ENCODE measurements at places on chromosomes 5 and 9.

- no peak for DNase-seq
Observed at GRCh38 chr9:38061326-38061977, 7.6 kb downstream of the SHB start.

- DNase-seq: no peak
Observed at GRCh38 chr5:25006734-25007133, 362.0 kb upstream of the CDH10 start.

DNA sequence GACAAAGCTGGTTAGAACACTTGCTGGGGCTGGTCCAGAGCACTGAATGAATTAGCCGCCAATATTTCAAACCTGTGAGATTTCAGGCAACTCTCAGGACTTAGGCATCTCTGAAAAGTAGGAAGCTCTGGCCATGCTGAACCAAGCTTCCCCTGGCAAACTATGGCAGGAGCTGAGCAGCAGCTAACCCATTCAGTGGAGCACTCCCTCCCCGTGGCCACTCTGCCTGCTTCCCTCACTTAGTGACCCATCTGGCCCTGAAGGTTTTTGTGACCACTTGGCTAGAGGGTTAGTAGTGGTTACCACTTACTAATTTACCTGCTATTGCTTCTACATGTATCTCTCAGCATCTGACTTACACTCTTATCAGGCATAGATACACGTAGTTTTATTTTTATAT lies 25.5 kb downstream of the FOXI1 start:
- no peak for DNase-seq

- DNase-seq: no peak
Observed at GRCh38 chr9:976258-976942, at the start of gene DMRT3. TSS of gene DMRT3 (plus strand) at chr9:976655. CDS start at chr9:977002, 347 bp downstream.

- no peak for DNase-seq
Observed at GRCh38 chr5:64771736-64772135, 3.0 kb downstream of the CWC27 start.

DNA sequence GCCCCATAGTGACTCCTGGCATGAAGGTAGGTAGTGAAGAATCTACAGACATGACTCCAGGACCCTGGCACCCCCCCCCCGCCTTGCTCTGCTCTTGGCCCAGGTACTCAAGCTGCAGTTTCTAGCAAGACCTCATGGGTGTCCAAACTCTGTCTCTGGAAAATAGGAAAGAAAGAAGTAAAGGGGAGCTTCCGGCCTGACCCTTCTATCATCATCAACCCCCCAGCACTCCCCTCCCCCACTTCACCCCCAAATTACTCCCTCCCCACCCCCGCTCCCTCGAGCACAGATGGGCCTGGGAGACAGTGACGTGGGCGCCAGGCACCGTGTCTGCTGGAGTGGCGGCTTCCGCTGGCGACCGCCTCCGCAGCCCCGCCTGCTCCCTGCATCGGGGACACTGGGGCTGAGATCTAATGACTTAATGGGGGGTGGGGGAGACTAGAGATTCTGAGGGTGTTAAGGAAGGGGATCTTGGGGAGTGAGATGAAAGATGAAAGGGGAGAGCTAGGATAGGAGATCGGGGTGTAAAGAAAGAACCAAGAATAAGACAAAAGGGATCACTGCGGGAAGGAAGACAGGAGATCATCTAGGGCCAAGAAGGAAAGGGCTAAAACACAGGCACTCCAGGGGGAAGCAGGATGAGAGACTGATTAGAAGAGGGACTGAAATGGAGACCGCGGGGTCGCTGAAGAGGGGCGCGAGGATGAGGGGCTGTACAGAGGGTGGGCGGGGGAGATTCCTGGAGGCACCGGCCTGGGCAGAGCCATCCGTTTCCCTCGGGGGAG lies 1.1 kb upstream of the DNAJB5 start:
- no peak for DNase-seq

DNA sequence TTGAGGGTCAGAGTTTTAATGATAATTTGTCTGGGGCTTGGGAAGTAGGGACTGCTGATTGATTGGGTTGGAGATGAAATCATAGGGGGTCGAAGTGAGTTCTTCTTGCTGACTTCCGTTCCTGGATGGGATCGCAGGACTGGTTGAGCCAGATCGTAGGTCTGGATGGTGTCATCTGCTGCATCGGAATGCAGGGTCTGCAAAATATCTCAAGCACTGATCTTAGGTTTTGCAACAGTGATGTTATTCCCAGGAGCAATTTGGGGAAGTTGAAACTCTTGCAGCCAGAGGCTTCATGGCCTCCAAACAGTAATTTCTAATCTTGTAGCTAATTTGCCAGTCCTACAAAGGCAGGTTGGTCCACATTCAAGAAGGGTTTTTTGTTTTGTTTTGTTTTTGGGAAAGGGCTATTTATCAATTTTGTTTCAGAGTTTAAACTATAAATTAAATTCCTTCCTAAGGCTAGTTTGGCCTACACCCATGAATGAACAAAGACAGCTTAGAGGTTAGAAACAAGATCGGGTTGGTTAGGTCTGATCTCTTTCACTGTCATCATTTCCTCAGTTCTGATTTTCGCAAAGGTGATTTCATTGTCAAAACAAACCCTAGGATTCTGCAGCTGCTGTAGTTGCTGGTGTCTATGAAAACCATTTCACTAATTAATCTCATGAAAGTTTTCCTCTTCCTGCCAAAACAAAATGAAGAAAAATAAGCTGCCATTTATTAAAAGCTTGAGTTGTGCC lies 388.0 kb downstream of the TMEM232 start:
- DNase-seq: no peak

GRCh38 chr5:37873988-37874387 lies 34.1 kb upstream of the GDNF start:
- DNase-seq: no peak

GRCh38 chr9:81410201-81410600 lies 279.1 kb downstream of the TLE1 start:
- no peak for DNase-seq

DNA sequence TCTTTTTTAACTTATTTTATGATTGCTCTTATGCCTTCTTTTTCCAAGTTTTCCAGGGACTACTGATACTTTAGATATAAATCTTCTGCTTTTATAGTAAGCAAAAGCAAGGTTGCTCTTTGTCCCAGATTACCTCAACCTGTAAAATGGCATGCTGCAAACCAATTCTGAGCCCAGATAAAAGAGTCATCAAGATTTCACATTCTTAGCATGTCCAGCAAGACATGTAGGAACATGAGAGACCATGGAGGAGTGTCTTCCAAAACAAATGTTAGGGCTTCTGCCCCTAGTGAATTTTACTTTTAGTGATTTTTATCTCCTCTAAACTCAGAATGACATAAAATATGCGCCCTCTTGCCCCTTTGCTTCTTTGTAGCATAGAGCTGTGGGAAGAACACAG lies 7.0 kb upstream of the CDC20B start:
- DNase-seq: no peak

GRCh38 chr5:39867923-39868322 lies 443.1 kb upstream of the DAB2 start:
- DNase-seq: no peak

GRCh38 chr9:89274838-89275237 lies 36.2 kb upstream of the CKS2 start:
- DNase-seq: no peak

DNA sequence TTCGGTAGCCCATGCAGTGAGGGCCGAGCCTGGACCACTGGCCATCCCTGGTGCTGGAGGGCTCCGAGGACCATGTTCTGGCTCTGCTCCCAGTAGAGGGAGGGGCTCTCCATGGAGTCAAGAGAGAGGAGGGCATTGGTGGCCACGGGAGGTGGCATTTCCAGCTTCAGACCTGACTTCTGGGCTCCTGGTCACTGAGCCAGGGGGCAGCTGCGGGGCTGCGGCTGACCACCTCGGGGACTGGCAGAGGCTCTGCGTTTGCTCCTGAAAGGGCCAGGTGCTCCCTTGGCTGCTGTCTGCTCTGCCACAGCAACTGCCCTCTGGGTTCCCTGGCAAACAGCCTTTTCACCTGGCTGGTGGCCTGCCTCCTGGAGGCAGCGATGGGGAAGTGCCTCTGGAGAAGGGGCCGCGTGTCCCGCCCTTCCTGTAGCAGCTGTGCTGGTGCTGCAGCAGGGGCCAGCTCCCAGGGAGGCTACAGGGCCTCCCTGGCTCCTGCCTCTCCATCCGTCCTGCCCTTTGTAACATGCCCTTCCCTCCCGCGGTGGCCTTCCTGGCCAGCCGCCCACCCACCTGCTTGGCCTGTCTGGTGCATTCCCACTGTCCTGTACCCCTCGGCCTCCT lies 144.6 kb downstream of the CACNA1B start:
- DNase-seq: no peak

GRCh38 chr9:130847306-130848217 lies 12.5 kb downstream of the ABL1 start:
- no peak for DNase-seq

DNA sequence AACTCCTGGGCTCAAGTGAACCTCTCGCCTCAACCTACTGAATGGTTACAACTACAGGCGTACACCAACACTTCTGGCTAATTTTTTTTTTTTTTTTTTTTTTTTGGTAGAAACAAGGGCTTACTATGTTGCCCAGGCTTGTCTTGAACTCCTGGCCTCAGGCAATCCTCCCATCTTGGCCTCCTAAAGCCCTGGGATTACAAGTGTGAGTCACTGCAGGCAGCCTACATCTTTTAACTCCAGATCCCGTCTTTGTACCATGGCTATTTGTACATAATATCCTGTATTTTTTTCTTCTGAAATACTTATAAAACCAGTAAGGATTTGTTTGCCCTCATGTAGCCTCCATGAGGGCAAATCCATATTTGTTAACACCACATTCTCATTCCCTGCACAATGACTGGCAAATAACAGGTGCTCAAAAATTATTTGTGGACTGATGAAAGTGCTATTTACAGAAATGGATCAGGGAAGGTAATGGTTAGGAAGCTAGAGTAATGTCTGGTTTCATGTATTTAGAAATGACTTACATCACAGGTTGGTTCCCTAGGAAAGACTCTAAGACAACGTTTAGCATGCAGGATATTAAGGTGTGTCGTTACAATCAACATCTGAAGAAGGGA lies 51.9 kb upstream of the POU5F2 start:
- DNase-seq: no peak

DNA sequence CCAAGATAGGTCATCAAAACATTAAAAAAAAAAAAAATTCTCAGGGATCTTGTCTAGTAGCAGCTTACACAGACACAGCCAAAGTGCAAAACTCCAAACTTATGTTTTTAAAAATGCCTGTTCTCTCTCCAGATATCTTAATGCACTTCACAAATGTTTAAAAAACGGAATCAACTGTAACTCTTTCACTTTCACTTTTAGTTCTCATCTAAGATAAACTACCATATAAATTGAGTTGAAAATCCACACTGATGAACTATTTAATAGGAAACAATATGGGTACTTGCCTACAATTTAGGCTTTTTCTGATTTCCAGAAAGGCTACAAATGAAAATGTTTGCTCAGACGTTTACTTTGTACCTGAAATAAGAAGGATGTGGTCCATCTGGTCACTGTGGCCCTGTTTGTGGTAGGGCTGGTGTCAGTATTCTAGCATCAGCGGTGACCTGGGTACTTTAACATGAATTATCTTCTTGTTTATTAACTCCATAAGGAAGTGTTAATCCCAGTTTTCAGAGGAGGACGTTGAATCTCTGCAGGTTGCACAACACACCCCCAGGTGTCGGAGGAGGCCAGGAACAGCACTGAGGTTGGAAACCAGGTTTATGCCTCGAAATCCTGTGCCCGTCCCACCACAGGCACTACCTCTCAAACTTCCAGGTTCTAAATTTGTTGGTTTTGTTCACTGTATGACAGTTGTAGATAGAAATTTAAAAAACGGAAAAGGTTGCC lies 13.3 kb upstream of the LPCAT1 start:
- no peak for DNase-seq

GRCh38 chr9:36306471-36307306 lies 48.4 kb upstream of the GNE start:
- no peak for DNase-seq

- no peak for DNase-seq
Observed at GRCh38 chr5:160158087-160158486, 38.8 kb upstream of the PWWP2A start.

- DNase-seq: no peak
Observed at GRCh38 chr5:97998941-97999340, 774.5 kb upstream of the RGMB start.

- DNase-seq: no peak
Observed at GRCh38 chr9:87827341-87827740, 55.3 kb upstream of the SPATA31E1 start.

DNA sequence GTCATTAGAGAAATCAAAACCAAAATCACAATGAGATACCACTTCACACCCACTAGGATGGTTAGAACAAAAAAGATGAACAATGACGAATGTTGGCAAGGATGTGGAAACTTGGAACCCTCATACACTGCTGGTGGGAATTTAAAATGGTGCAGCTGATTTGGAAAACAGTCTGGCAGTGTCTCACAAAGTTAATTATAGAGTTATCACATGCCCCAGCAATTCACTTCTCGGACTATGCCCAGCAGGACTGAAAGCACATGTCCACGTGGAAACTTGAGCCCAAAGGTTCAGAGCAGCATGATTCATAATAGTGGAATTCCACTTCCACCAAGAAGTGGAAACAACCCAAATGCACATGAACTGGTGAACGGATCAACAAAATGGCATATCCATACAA lies 85.0 kb upstream of the HRH2 start:
- DNase-seq: no peak

DNA sequence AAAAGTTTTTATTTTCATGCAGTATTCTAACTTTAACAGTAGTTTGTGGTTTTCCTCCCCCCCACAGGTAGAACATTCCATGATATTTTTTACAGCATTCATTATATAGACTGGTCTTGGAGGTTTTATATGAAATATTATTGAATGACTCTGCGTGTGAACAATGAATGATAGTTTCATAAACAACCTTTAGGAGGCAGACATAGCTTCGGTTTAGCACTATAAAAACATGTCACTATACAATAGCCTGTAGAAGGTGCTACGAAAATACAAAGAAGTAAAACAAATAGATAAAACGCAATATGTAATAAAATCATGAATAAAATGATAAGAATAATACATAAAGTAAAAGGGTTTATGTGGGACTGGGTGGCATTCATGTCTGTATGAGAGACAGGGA lies 8.5 kb downstream of the KLF4 start:
- no peak for DNase-seq

DNA sequence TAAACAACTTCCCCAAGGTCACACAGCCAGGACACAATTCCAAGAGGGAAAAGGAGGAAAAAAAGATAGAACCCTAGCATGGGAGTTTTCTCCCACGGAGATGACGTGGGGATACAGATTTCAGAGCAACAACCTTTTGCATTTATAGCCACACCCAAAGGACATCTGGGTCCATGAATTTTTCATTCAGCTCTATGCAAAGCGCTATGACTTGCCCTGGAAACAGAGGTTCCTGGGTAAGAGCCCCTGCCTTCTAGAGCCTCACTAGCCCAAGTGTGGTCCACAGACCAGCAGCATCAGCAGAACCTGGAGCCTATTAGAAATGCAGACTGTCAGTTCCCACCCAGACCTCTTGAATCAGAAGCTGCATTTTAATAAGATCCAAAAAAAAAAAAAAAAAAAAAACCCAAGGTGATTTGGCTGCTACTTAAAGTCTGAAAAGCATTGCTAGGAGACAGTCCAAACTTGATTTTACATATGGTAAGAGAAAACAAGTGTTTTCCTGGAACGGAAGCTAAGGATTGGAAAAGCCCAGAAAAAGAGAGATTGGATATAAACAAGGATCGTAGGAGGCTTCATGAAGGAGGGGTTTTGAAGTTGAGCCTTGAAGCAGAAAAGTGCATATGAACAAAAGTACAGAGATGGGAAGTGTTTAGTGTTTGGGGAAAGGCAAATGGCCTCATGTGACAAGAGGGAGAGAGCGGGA lies 17.6 kb upstream of the ADAM19 start:
- DNase-seq: no peak

- no peak for DNase-seq
Observed at GRCh38 chr9:20941174-20941690, 90.2 kb downstream of the HACD4 start.

- DNase-seq: no peak
Observed at GRCh38 chr9:33227008-33227398, 13.0 kb upstream of the SPINK4 start.

GRCh38 chr5:154653764-154654485 lies 101.3 kb upstream of the LARP1 start:
- no peak for DNase-seq

Data from stimulated activated CD8-positive, alpha-beta memory T cell treated with anti-CD3 and anti-CD28 coated beads, Interleukin-15, amount 100 ng/mL, for 4 hours (primary cell).